ENCODE measurements at places on chromosomes 7 and 10.

DNA sequence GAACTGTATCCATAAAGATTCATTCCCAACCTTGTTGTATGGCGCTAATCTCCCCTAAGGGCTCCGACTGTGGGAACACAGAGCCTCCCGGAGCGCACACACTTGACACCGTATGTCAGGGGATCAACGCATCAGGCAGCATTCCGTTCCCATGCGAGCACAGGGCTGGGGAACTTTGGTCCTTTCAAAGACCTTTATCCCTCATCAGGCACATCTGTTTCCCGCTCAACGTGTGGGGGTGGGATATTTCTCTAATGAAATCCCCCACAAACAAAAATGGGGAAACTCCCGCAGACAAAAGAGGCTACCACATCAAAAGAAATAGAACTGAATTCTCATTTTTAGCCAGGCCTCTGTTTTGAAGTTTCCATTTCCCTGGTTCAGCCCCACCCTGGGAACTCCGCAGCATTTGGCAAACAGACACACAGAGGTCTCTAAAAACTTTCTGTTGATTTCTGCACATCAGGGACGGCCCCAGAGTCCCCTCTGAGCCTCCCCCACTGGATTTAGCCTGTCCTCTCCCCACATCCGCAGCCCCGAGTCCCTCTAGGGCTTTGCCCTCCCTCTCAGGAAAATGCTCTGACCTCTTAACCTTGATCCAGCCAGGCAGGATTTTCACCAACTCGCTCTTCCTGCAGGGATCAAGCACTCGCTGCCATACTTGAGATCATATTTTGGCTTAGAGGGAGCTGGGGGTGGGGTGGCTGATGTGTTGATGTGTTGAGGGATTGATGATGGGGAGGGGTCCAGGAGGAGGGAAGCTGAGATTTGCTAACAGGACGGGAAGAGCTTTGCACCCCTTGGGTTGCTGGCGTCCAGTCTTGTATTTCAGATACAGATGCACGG is 6.6 kb downstream of the CPA5 start:
- no peak for DNase-seq

- no peak for DNase-seq
Measured at GRCh38 chr7:28749638-28750037, 208.5 kb downstream of the TRIL start.

- DNase-seq: no peak
Measured at GRCh38 chr7:144786079-144786478, 49.8 kb downstream of the TPK1 start.

DNA sequence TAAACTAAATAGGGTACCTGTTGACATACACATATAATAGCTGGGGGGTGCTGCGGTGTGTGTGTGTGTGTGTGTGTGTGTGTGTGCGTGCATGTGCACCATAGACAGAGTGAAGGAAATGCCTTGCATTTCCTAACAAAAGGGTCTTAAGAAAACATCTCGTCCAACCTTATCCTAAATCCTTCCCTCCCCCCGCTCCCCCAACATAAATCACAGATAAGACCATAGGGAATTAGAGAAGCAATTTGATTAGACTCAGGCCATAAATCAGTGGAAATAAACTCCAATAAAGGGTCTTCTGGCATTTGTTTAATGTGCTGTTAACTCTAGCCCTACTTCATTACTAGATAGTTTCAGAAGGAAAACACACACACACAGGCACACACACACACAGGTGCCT is 148.5 kb downstream of the PPP1R17 start:
- DNase-seq: no peak

- no peak for DNase-seq
Measured at GRCh38 chr10:24568042-24568441, 155.6 kb downstream of the ARHGAP21 start.

DNA sequence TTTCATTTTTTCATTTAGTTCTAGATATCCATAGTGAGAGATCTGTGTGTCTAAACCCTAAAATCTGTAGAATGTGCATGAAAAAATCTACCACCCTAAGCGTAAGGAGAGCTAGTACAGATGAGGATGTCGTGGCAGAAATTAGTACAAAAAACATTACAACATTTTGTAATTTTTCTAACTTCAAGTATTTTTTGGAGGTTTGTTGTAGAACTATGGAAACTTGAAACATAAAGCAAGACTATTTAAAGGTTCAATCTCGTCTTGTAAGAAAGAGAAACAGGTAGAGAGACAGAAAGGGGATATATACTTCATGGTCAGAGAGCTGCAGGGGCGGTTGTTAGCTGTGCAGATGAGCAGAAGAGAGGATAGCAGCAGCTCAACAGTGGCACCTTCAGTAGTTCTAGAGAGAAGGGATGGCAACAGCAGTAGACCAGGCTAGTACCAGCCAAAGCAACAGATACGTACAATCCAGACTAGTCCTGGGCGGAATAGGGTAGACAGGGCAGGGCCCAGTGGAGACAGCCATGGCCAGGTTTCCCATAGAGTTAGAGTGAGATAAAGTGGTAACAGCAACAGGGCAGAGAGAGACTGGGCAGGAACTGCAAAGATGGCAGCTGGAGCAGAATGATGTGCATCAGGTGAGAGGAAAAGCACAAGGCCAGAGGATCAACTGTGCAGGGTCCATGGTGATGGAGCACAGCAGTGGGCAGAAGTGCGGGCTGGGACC is 145.2 kb downstream of the FRMD4A start:
- DNase-seq: peak; percentile 50

DNA sequence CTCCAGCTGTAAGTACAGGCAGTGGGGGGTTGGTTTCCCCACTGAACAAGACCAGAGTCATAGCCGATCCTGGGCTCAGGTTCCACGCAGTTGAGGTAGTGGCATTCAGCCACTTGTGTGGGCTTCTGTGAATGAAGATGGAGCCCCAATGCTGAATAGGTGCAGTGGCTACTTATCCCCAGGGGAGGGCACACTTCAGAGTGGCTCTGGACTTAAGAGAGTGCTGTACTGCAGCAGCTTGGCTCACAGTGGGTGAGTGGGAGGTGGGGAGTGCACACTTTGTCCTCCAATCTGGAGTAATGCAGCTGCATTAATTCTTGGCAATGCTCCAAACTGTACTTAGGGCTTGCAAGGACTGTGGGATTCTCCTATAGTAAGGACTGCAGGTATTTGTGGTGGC is 81.9 kb downstream of the BUB3 start:
- DNase-seq: no peak

- DNase-seq: no peak
Measured at GRCh38 chr7:18352339-18353255, 143.0 kb upstream of the HDAC9 start.

DNA sequence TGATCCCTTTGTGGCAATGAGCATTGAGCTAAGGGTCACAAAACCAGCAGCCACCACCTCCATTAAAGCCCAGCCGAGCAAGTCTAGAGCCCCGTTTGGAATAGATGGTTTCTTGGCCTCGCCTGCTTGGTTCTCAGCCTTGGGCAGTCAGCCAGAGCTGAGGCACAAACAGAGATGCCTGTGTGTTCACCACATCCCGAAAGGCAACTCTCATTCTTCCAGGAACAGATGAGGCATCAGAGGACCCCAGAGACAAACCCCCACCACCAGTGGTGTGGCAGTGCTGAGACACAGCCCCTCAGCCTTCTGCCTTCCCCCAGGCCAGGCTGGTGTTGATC is 203.3 kb upstream of the ZMIZ1 start:
- DNase-seq: no peak

- DNase-seq: no peak
Measured at GRCh38 chr7:92765725-92766124, 70.6 kb downstream of the CDK6 start.

DNA sequence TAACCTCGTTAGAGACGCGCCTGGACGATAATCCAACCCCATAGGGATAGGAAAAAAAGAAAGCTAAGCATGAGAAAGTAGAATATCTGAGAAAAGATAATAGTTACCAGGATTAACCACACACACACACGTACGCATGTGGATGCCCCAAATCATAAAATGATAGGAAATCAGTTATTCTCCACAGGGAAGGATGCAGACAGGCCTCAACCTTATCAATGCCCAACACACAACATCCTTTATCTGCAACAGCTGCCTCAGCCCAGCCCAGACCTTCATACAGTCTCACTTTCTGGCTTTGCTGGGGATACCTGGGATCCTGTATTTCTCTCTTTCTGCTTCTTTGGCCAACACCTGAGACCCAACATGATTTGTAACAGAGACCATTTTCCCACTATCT is 123.0 kb downstream of the NOC3L start:
- DNase-seq: no peak

DNA sequence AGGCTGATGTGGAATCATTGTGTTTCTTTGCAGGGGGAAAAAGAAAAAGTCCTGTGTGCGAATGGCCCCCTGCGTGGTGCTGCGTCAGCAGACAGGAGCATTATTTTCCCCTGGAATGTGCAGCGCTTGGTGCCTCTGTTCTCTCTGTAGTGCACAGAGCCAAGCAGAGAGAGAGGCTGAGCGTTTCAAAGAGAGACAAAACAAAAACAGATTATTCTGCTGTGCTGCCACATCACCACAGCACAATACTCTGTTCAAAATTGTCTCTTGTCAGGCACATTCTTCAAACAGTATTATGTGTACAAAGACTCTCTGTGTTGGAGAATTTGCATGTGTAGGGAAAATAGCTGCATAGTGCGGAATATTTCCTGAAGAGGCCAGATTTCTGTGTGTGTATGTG is 609.0 kb downstream of the SDK1 start:
- no peak for DNase-seq

DNA sequence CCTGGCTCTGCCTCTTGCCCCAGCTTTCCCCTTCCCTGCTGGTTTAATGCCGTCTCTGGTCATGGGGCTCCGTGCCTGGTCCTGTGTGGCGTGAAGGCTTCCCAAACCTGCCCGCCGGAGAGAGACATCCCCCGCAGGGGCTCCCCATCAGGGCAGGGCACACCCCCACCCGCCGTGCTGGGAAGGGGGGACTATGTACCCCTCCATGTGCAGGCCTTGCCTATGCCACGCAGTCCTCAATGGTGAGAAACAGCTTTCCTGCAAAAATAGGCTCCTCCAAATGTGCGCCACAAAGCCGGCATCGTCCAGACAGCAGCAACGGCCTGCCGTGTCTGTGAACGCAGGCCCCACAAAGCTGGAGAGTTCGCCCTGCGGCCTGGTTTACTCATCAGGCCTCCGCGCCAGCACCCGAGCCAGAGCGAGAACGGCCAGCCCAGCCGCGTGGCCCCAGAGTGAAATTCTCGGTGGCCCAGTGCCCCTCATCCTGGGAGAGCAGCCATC is 313.4 kb downstream of the DNAJB6 start:
- no peak for DNase-seq

DNA sequence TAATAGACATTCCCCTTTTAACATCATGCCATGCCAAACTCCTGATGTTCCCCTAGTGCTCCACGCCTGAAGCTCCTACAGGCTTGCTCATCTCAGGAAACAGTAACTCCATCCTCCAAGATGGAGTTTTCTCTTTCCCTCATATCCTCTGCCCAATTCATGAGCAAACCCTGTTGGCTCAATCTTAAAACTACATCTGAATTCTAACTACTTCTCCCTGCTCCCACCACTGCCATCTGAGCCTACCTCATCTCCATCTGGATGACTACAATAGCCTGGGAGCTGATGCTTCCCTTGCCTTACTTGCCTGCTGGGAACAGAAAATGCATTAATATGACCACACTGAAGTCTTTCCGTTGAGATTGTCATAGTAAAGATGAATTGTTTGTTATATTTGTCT is 271.7 kb upstream of the MKLN1 start:
- no peak for DNase-seq

- no peak for DNase-seq
Measured at GRCh38 chr10:91077549-91078071, 142.9 kb upstream of the PCGF5 start.

GRCh38 chr7:51077987-51078370 is 238.6 kb downstream of the COBL start:
- DNase-seq: no peak

- no peak for DNase-seq
Measured at GRCh38 chr10:24119896-24120295, 89.0 kb upstream of the KIAA1217 start.

DNA sequence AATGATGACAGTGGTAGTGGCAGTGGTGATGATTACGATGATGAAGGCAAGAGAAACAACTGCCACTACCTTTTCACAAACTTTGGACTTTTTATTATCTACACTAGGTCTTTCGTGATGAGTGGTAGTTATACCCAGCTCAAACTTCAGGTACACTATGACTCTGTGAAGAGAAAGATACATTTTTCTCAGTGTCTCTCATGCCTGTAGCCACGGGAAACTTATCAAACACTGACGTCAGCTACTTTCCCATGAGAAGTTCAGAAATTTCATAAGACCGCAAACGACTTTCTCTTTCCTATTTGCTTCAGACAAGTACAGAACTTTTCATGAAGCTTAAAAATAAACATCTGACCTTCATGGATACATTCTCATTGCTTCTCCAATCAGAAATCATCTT is 57.0 kb downstream of the CALD1 start:
- DNase-seq: no peak

GRCh38 chr10:127903789-127904188 is 3.1 kb upstream of the PTPRE start:
- DNase-seq: no peak

DNA sequence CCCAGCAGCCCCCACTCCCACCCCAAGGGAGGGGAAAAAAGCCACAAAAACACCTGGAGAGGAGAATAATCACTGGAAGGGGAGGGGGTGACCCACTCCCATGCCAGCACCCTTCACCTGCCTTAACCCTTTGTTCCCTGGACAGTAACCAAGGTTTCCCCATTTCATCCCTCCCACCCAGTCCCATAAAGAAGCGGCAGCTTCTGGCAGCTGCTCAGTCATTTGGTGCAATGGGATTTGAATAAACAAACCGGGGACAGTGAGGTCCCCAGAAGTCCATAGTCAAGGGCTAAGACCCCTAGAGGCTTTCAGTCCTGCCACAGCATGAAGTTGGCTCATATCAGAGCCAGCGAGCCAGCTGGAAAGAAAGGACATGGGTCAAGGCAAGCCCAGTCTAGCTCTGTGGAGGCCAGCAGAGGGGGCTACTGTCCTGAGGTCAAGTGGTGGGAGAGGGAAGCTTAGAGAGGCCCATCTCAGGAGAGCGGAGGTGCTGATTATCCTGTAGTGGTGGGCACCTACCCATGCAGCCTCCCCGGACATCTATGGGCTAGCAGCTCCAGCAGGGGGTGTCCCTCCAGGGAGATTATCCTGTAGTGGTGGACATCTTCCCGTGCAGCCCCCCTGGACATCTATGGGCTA is 58.9 kb upstream of the LBX1 start:
- DNase-seq: no peak

GRCh38 chr10:8338177-8338766 is 283.8 kb downstream of the GATA3 start:
- DNase-seq: no peak

GRCh38 chr7:80967917-80968297 is 49.1 kb upstream of the SEMA3C start:
- no peak for DNase-seq

Data from stimulated activated CD4-positive, alpha-beta T cell treated with anti-CD3 and anti-CD28 coated beads, TNF-alpha, amount 100 ng/mL, for 48 hours (primary cell).